ENCODE measurements at places on chromosomes 1 and 21. TPM values are rescaled to one million over a fixed set of nuclear protein-coding genes. Genes with fewer than 3 reads are reported as not detected.
A peak's percentile ranks its signal among the peaks of the same experiment; 100 is the strongest.

RIMS3 gene
- 2.9 TPM for total RNA-seq

COL11A1 gene
- not detected for total RNA-seq

ZFYVE9 gene
- total RNA-seq: 3.7 TPM

TNFRSF25 gene
- 88.0 TPM for total RNA-seq

IGSF8 gene
- 35.0 TPM for total RNA-seq

MTMR11 gene
- 5.2 TPM for total RNA-seq

ANKRD65 gene
- total RNA-seq: not detected

FCMR gene
- total RNA-seq: 16.7 TPM

DNA sequence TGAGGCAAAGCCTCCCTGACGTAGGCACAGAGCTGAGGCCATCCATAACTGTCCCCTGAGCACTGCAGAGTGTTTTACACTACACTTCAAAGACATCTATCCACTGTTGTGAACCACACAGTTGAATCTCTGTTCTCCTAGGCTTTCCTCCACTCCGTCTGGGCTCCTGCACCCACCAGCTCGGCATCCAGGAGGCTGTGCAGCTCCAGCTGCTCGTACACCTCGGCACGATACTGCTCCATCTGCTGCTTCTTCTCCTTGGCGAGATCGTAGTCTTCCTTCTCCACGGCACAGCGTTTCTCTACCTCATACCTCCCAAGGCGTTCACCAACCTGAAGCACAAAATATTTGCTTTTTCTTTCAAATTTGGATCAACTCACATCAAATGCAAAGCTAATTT is 18.2 kb downstream of the CEP104 start:
- H3K36me3 ChIP-seq: peaks cover 71% of the 10 kb centered on the region
- no peaks in the 10 kb centered on the region for H3K27me3 ChIP-seq
- DNase-seq: no peak

- peaks cover 3% of the 10 kb centered on the region for H3K4me1 ChIP-seq
- H3K27me3 ChIP-seq: no peaks in the 10 kb centered on the region
- H3K36me3 ChIP-seq: peaks cover 10% of the 10 kb centered on the region
Observed at GRCh38 chr1:201499795-201500669, 6.9 kb downstream of the CSRP1 start.

DNA sequence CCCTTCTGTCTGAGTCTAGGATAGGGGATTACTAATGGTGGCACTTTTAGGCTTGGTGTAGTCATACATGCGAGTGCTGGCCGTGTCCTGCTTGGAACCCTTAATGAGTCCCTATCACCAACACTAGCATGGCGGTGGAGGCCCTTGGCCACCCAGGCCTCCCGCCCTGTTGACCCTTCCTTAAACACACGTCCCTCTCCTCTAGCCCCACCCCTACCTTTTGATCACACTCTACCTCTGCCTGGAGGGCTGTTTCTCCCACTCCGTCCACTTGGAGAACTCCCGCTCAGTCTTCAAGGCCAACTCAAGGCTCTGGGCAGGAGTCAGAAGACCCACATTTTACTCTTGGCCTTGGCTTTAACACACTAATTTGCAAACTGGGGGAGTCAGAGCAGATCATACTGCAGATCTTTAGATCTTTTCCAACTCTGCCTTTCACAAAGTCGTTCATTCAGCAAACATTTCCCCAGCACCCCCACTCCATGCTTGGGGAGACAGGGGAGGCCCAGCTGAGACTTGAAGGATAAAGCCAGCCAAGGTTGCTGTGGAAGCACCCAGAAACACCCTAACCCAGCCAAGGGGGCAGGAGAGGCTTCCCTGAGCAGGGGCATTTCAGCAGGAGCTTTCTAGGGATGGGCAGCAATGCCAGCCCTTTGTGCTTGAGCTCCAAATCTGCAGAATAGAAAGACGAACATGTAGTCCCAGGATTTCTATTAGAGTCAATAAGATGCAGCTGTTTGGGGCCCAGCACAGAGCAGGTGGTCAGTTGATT is 1.9 kb downstream of the PODN start:
- H3K27ac ChIP-seq: no peak overlapping the region
- no peak overlapping the region for H3K4me3 ChIP-seq
- no peak for DNase-seq
- H3K4me1 ChIP-seq: peaks cover 2% of the 10 kb centered on the region
- H3K36me3 ChIP-seq: no peaks in the 10 kb centered on the region

GRCh38 chr21:28884481-28884880 is 108.2 kb downstream of the LTN1 start:
- H3K4me1 ChIP-seq: peaks cover 11% of the 10 kb centered on the region
- DNase-seq: no peak
- peak overlapping the region; percentile 98 for H3K27ac ChIP-seq
- H3K27me3 ChIP-seq: peaks cover 9% of the 10 kb centered on the region

GRCh38 chr1:50667272-50667671 is 244.0 kb upstream of the DMRTA2 start:
- no peak overlapping the region for H3K27ac ChIP-seq
- H3K36me3 ChIP-seq: no peaks in the 10 kb centered on the region
- H3K4me3 ChIP-seq: no peak overlapping the region
- DNase-seq: no peak

GRCh38 chr1:33366762-33367484 is 46.0 kb upstream of the A3GALT2 start:
- peaks cover 2% of the 10 kb centered on the region for H3K4me1 ChIP-seq
- no peak overlapping the region for H3K4me3 ChIP-seq
- no peak overlapping the region for H3K27ac ChIP-seq
- no peaks in the 10 kb centered on the region for H3K27me3 ChIP-seq
- no peaks in the 10 kb centered on the region for H3K36me3 ChIP-seq

DNA sequence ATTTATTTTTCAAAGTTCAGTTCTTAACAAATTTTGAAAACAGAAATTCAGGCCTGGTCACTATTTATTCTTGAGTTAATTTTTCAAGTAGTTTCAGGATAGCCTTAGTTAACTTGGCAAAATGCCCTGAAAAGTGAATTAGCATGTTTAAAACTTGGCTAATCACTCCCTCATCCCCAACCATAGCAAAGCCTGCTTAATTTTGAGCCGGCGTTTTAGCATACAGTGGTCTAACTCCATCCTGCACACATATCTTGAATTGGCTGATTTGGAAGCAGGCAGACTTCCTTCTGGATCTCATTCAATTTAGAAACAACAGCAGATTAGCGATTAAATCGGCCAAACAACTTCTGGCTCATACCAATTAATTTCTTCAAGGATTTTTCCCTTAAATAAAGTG is 439.2 kb downstream of the PTBP2 start:
- no peak for DNase-seq
- H3K36me3 ChIP-seq: no peaks in the 10 kb centered on the region
- H3K4me1 ChIP-seq: peaks cover 7% of the 10 kb centered on the region
- no peaks in the 10 kb centered on the region for H3K27me3 ChIP-seq
- no peak overlapping the region for H3K4me3 ChIP-seq
- no peak overlapping the region for H3K27ac ChIP-seq

DNA sequence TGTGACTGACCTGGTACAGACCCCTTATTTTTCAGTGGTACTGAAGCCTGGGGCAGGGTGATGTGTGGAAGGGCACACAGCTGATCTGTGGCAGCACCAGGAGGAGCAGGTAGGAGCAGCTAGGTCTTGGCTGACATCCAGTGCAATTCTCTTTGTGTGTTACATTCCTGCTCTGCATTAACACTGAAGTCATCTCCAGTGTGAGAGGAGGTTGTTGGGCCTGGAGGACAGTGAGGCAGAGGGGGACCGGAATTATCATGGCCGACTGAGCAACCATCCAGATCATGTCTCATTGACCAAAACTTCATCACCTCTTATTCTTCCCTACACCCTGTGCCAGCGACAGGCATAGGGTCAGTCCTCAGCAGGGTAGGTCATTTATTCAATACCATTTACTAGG is 1.5 kb downstream of the SLAMF8 start:
- H3K27me3 ChIP-seq: peaks cover 6% of the 10 kb centered on the region
- peaks cover 5% of the 10 kb centered on the region for H3K36me3 ChIP-seq
- peaks cover 38% of the 10 kb centered on the region for H3K4me1 ChIP-seq
- no peak overlapping the region for H3K27ac ChIP-seq

GRCh38 chr21:38956007-38956406 is 150.3 kb downstream of the ETS2 start:
- no peak overlapping the region for H3K27ac ChIP-seq
- H3K27me3 ChIP-seq: no peaks in the 10 kb centered on the region
- DNase-seq: no peak
- peaks cover 63% of the 10 kb centered on the region for H3K4me1 ChIP-seq
- H3K4me3 ChIP-seq: no peak overlapping the region

GRCh38 chr1:174818014-174818616 is 181.6 kb upstream of the CACYBP start:
- peaks cover 7% of the 10 kb centered on the region for H3K36me3 ChIP-seq
- H3K4me3 ChIP-seq: no peak overlapping the region
- DNase-seq: no peak
- H3K27ac ChIP-seq: peak overlapping the region; percentile 19
- no peaks in the 10 kb centered on the region for H3K27me3 ChIP-seq
- peaks cover 23% of the 10 kb centered on the region for H3K4me1 ChIP-seq

DNA sequence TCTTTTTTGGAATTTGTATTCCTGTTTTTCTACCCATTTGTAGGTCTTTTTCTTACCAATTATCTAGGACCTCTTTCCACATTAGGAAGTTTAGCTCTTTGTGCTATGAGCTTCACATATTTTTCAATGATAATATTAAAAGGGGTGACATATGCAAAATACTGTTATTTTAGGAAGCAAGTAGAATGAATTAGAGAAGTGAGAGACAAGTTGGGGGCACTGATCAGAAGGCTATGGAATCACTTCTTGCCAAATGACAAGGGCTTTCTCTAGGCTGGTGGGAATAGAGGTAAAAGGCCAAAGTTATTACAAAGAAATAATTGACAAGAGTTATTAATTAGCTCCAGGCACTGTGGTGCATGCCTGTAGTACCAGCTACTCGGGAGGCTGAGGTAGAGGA is 4.3 kb upstream of the BCAR3 start:
- no peak overlapping the region for H3K27ac ChIP-seq
- peaks cover 40% of the 10 kb centered on the region for H3K27me3 ChIP-seq
- peaks cover 3% of the 10 kb centered on the region for H3K36me3 ChIP-seq
- no peak overlapping the region for H3K4me3 ChIP-seq
- no peak for DNase-seq

DNA sequence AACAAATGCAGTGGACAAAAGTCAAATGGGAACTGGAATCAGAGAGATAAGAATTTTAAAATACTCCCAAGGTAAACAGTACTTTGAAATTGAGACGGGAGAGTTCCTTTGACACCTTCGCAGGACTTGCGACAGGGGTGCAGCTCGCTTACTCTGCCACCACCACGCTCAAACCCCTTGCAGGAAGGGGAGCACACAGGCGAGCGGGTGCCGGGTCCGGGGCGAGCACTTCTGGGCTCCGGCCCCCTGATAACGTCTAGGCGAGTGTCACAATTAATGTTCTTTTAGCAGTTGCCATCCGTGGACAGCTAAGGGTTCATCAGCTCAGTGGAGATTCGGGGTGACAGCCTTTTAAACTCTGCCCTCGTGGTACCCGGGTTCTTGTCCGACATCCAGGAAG is 37.4 kb downstream of the CLDN17 start:
- DNase-seq: no peak
- H3K4me3 ChIP-seq: no peak overlapping the region
- H3K27ac ChIP-seq: no peak overlapping the region
- no peaks in the 10 kb centered on the region for H3K4me1 ChIP-seq
- no peaks in the 10 kb centered on the region for H3K27me3 ChIP-seq

GRCh38 chr1:35936838-35937237 is 5.9 kb downstream of the AGO3 start:
- peaks cover 6% of the 10 kb centered on the region for H3K36me3 ChIP-seq
- peaks cover 34% of the 10 kb centered on the region for H3K4me1 ChIP-seq
- no peak overlapping the region for H3K27ac ChIP-seq
- no peak for DNase-seq
- H3K27me3 ChIP-seq: no peaks in the 10 kb centered on the region

DNA sequence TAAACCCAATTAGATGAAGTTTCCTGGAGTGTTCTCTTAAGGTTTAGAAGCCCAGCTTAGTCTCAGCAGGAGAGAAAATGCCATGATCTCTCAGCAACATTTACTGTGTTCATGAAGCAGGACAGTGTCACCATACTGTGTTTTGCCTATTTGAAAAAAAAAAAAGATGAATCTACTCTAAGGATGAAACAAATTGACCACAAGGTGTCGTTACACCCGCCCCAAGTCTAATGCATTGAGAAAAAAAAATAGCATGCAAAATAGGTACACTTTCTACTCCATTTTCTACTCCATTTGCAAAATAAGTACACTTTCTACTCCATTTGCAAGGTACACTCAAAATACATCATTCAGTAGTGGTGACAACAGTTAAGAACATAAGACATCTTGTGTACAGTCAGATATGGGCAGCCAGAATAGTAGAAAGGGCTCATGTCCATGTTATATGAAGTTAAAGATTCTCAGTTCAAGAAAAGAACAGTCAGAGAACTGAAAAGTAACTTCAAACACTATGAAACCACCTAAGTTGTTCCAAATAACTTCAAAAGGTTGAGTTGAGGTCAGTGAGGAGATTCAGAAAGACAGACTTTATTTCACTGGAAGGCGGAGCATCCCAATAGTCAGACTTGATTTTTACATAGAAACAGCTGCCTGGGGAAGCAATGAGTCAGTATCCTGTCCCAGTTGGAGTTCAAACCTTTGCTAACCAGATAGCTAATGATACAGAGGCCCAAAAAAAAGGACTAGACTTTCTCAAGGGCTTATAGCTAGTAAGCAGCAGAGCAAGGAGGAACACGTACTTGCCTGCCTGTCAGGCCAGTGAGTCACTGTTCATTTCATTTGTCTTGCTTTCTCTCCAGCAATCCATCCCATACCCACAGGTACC is 13.3 kb downstream of the PLPPR5 start:
- DNase-seq: no peak
- peak overlapping the region; percentile 80 for H3K27ac ChIP-seq
- H3K4me1 ChIP-seq: peaks cover 10% of the 10 kb centered on the region
- H3K27me3 ChIP-seq: no peaks in the 10 kb centered on the region
- no peak overlapping the region for H3K4me3 ChIP-seq

DNA sequence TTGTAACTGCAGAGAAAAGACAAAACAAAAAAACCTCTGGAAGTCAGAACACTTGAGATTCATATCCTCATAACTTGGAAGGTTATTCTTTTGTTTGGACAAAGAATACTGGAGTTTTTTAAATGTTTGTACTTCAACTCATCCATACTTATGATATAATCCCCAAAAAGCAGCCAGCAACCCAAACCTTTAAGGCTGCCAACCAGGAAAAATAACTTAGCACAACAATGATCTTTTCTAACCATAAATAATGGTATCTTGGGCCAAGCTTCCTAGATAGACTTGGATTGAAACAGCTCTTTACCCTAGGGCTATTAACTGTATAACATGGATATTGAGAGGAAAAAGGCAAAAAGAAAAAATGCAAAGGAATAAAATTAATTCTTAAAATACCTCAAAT is 335.1 kb downstream of the LTN1 start:
- no peaks in the 10 kb centered on the region for H3K4me1 ChIP-seq
- H3K27ac ChIP-seq: no peak overlapping the region
- no peaks in the 10 kb centered on the region for H3K27me3 ChIP-seq
- H3K4me3 ChIP-seq: no peak overlapping the region

GRCh38 chr1:245933431-245934045 is 573.5 kb downstream of the SMYD3 start:
- no peaks in the 10 kb centered on the region for H3K27me3 ChIP-seq
- H3K36me3 ChIP-seq: no peaks in the 10 kb centered on the region
- no peaks in the 10 kb centered on the region for H3K4me1 ChIP-seq
- no peak overlapping the region for H3K27ac ChIP-seq

Data from activated T-helper 2 cell treated with anti-CD3 and anti-CD28 coated beads, Interferon-gamma antibody, Interleukin-2, Interleukin-4, amounts not matched to agents 10 μg/mL and 5 μg/mL and 100 μg/mL, durations not matched to agents 14 hours and 24 hours and 36 hours (primary cell).